ENCODE measurements at places on chromosomes 11 and 22. TPM values are rescaled to one million over a fixed set of nuclear protein-coding genes. Genes with fewer than 3 reads are reported as not detected.

The C2CD3 gene
- polyA plus RNA-seq, result 12.9 TPM

The XNDC1N gene
- polyA plus RNA-seq, result 3.0 TPM

The UPK2 gene
- polyA plus RNA-seq, result 0.13 TPM

- no peak overlapping the region for H3K27ac ChIP-seq
- DNase-seq, result no peak
- H3K27me3 ChIP-seq, result peaks cover 11% of the 10 kb centered on the region
- no peaks in the 10 kb centered on the region for H3K4me1 ChIP-seq
- no peaks in the 10 kb centered on the region for H3K36me3 ChIP-seq
These were observed 109.5 kb upstream of the TOP3B start for GRCh38 chr22:22092101-22092500.

DNA sequence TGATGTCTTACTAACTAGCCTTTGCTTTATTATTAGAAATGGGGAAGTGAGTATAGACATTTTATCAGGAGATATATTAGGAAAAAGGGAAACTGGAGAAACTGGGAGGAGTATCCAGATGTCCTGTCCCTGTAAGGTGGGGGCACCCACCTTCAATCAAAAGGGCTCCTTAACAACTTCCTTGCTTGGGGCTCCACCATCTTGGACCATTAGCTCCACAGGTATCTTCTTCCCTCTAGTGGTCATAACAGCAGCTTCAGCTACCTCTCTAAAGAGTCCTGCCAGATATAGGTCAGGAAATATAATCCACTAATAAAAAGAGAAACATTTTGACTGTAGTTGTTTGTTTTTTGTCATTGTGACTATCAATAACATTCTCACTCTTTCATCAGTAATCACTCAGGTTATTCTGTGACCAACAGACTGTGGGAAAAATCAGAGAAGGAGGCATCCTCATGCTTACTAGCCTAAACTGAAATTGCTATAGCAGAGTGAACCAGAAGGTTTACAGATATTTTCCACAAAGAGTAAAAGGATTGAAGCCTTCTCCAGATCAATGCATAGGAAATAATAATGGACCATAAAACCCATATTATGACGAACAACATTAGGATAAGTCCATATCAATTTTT, 10.4 kb downstream of the OR51B4 start:
- no peak overlapping the region for H3K27ac ChIP-seq
- peak; percentile 32 for DNase-seq
- H3K4me3 ChIP-seq, result no peak overlapping the region
- no peaks in the 10 kb centered on the region for H3K4me1 ChIP-seq
- no peaks in the 10 kb centered on the region for H3K27me3 ChIP-seq
- H3K36me3 ChIP-seq, result no peaks in the 10 kb centered on the region

DNA sequence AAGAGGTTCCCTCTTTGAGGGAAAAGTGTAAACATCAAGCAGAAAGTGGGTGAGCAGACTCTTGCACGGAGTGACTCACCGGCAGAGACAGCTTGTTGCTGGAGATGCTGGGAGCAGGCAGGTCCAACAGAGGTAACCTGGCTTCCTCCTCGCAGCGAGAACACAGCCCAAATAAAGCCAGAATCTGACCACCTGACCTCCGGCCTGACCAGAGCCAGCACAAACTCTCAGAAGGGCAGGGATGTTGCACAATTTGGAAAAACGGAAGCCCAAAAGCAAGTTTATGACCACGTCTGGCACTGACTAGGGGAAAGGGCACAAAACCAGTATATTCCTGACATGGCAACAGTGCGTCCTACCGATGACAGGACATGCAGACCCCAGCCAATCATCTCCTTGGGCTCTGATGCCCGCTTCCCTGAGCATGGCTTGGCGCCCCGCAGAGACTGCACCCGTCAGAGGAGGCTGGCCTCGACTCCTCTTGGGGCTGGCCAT, 5.4 kb downstream of the SMCO4 start:
- no peaks in the 10 kb centered on the region for H3K27me3 ChIP-seq
- no peak overlapping the region for H3K4me3 ChIP-seq
- H3K27ac ChIP-seq, result no peak overlapping the region

DNA sequence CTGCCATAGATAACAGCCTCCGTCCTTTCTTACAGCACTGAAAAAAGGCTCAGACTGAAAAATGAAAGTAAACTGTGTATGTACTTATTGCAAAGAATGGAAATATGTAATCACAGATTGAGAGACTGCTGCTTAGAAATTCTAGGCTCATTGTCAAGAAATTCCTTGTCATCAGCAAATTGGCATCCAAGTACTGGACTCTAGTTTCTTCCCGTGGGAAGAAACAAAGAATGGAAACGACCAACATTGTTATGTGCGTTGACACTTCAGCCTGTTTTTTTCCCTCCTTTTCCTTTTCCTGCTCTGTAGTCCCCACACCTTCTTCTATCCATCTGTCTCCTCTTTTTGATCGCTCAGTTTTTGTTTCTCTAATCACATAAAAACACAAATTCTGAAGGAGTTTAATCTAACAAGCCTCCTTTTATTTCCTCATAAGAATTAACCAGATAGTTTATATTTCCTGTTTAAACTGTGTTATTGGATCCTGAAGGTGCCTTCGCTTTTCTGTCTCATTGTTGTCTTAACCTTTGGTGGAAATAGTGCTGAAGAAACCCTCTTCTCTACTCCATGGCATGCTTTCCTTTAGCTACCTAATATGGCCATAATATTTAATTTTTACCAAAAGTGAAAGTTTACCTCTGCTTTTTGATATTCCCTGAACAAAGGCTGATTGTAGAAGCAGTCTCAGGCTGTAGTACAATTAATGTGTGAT, 20.0 kb upstream of the CASP12 start:
- peak overlapping the region; percentile 81 for H3K4me3 ChIP-seq
- H3K4me1 ChIP-seq, result peaks cover 25% of the 10 kb centered on the region
- H3K27me3 ChIP-seq, result no peaks in the 10 kb centered on the region
- H3K36me3 ChIP-seq, result no peaks in the 10 kb centered on the region
- peak overlapping the region; percentile 81 for H3K27ac ChIP-seq

All from endothelial cell of umbilical vein (primary cell).